ENCODE measurements at places on chromosomes 4 and X.

GRCh38 chrX:154855256-154855655 lies 20.8 kb upstream of the SMIM9 start:
- no peak for DNase-seq

DNA sequence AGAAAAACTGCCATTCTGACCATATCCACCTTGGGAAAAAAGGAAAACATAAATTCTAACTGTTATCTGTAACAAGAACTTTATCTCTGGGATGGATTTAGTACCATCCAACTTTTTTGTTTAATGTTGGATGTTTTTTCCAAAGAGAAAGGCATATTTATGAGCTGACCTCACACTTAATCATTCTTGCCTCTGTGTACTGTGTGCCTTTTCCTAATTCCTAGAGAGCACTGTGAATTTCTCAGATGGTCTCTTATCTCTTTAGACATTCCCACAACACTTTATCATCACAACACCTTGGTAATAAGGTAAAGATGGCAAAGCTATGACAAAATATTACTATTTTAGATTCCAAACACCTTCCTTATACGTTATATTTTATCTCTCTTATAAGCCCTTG lies 126.2 kb downstream of the COL4A6 start:
- no peak for DNase-seq

DNA sequence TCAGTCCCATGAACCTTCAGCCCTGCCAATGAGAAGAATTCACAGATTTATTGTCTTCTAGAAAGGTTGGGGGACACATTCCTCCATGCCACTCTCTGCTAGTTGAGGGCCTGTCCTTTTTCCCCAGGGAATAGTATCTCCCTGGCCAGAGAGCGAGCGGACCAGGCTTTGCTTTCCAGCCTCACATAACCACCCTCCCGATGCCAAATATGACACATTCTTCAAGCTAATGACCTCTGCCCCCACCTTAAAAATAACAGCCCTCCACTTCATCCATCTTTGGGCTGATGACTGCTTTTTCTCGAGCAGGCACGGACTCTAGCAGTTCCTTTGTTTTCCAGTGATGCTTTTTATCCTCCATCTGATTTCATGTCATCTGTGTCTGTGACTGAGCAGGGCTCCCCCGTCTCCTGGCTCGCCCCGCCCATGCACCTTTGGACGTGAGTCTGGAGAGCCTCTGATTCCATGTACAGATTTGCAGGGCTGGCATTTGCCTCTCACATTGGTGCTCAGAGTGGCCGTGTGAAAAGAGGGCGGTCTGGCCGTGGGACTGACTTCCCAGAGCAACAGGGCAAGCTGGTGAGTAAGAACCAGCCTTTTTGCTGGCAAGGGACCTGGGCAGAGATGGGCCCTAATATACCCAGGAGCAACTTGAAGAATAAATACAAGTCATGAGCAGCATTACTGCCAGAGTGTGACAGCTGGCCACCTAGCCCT lies 279.8 kb downstream of the BCOR start:
- no peak for DNase-seq

DNA sequence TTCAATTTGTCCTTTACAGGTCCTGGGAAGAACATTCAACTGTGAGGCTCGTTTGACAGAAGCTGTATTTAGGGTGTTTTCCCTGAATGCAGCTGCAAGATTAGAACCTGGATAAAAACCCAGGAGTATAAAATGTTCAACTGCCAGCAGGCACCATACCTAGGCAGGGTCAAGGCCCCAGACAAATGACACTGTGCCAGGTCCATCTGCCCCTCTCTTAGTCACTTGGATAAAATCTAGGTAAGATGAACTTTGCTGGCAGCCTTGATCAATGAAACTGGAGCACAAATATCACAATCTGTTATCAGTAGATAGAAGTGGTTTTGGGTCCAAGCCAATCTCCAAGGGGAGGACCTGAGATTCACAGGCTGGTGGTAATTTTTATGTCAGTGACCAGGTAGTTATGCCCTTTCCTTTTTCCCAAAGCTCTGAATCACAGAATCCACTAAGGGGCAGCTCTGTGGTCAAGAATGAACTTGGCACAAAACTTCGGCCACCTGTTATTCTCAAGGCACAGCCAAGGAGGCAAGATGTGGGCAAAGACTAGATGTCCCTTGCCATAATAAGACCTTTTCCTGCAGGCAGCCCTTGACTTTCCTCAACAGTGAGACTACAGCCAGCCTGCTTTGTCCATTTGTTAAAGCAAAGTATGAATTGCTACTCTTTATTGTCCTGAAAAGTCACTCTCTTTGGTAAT lies 501.0 kb downstream of the PPARGC1A start:
- DNase-seq = no peak

DNA sequence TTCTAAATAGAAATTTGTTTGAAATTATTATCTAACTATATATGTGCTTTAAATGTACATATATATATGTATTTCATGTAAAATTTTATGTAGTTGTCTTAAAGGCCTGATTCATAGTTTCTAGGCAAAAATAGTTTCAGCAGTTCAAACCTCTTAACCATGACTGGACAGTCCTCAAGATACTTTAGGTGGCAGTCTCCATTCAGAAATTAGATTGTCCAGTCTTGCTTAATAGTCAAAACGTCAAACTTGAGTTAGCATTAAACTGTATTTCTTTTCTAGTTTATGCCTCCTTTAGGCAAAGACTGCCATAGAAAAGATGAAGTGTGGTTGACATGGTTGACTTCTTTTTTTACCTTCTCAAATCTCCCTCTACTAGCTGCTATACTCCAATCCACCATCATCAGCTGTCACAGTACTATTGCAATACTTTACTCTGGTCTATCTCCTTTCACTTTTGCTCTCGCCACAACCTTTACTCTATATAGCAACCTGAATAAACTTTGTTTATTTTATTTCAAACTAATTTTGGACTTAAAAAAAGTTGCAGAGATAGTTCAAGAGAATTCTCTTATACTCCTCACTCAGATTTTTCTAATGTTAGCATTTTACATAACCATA lies 395.6 kb upstream of the DIPK2B start:
- no peak for DNase-seq

GRCh38 chr4:100799761-100800539 lies 282.1 kb upstream of the EMCN start:
- no peak for DNase-seq

DNA sequence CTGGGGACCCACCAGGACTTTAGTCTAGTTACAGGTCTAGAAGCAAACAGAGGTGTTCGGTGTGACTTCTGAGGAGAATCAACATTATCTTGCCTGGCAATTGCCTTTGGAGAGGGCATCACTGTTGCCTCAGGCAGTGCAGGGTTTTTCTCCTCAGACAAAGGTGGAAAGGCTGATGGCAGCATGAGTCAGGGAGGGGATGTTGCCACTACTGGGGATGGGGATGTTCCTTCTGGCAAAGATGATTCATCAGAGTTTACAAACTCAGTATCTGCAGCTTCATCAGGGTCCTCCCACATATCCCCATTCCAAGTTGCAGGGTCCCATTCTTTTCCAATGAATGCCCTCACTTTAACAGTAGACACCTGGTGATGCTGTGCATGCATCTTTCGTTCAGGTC lies 91.3 kb upstream of the GALNTL6 start:
- no peak for DNase-seq

- no peak for DNase-seq
These were observed 840 bp upstream of the P2RY10 start for GRCh38 chrX:78944351-78944750.

DNA sequence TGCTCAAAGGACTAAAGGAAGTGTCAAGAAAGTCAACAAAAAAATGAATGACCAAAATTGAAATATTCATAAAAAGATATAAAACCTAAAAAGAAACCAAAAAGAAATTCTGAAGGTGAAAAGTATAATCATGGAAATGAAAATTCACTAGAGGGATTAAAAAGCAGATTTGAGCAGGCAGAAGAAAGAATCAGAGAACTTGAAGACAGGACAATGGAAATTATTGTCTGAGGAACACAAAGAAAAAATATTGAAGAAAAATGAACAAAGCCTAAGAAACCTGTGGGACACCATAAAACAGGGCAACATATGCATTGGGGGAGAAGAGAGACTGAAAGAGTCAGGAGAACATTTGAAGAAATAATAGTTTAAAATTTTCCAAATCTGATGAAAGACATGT lies 9.9 kb upstream of the SPON2 start:
- DNase-seq = no peak

GRCh38 chr4:3484057-3484973 lies 21.2 kb downstream of the DOK7 start:
- no peak for DNase-seq

DNA sequence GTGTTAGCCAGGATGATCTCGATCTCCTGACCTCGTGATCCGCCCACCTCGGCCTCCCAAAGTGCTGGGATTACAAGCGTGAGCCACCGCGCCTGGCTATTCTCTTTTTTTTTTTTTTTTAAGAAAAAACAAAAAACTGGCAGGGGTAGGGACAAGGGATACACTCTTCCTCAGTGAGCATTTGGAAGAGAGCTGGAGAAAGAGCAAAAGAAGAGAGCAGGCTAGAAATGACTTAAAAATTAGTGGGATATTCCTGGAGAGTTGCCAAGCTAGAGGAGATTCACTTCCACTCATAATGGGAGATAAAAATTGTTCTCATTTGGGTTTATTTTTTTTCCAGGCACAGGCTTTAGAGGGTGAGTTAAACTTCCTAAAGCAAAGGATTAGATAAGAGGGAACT lies 140.0 kb upstream of the SCML1 start:
- DNase-seq = no peak

- no peak for DNase-seq
These were observed 210.9 kb upstream of the NOCT start for GRCh38 chr4:138804711-138805110.

DNA sequence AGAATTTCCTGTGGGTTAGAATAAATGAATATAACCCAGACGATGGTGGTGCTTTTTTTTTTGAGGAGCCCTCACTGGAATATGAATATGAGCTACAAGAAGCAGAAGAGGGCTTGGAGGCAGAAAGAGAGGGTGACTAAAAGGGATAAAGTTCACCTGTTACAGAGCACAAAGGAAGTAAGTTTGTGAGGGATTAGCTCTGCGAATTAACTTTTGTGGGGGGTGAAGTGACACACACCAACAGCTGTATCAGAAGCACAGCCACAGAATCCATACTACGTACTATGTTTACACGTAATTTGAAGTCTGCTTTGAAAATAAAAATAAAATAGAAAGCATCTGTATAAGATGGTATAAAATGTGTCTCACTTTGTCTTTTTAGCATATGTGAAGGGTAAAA lies 963.6 kb upstream of the DIAPH2 start:
- no peak for DNase-seq

DNA sequence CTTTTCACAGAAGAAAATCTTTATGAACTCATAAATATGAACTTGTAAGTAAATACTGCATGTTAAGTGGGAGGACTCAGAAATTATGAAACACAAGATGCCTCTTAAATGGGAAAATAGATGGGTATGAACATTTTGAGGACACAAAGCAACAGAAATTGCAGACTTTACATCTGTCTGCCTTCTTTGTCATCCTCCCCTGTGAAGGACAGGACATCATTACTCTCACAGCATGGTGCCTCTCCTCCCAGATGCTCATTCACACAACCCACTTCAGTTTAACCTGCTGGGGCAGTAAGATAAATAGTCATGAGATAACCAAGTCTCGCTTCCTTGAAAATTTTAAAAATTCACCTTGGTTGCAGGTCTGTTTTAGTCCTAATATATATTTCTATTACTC lies 144.5 kb downstream of the APBB2 start:
- DNase-seq = no peak

- no peak for DNase-seq
These were observed 230.1 kb downstream of the OPHN1 start for GRCh38 chrX:68203211-68203610.

DNA sequence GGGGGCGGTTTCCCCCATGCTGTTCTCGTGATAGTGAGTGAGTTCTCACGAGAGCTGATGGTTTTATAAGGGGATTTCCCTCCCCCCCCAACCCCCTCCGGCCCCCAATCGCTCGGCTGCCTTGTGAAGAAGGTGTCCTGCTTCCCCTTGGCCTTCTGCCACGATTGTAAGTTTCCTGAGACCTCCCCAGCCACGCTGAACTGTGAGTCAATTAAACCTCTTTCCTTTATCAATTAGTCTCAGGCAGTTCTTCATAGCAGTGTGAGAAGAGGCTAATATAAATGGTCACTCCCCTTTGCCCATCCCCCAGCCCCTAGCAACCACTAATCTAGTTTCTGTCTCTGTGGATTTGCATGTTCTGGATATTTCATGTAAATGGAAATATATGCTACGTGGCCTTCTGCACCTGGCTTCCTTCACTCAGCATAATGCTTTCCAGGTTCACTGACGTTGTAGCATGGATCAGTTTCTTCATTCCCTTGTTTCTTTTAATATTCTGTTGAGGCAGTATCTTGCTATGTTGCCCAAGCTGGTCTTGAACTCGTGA lies 16.4 kb downstream of the GPR143 start:
- no peak for DNase-seq

GRCh38 chrX:2823795-2824386 lies 4.8 kb upstream of the GYG2 start:
- no peak for DNase-seq

DNA sequence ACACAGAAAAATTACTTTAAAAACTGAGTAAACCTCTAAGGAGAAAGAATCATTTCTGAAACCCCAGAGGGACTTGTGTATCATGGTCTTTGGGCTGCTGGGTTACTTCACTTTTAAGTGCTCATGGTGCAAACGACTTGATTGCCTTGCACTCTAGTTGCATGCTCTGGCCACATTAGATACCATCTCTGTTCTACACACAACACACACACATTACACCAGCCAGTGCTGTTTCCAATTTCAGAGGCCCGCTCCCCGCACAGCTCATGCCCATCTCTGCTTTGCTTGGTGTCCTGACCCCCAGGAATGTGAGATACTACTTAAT lies 2.1 kb downstream of the PPP3CA start:
- DNase-seq = no peak

Measured in activated CD4-positive, CD25-positive, alpha-beta regulatory T cell (primary cell).